Fibroblast of skin of left biceps (primary cell): ENCODE measurements at places on chromosomes 7 and 10.

GRCh38 chr7:121237601-121238000 is 91.2 kb upstream of the WNT16 start:
- DNase-seq, result no peak

DNA sequence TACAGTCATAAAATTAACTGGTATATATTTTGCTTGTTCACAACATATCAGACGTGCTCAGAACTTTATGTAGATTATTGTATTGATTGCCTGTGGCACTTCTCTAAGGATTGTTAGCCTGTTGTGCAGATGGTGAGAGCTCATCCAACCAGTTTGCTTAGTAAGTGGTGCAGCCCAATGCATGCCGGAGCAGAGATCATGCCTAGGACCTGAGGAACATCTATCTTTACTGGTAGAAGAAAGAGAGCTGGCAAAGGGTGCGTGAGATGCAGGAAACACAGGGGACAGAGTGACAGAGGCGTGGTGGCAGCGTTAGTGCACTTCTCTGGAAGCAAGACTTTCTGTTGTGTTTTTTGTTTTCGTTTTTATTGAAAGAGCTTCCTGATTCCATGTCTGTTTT is 35.9 kb downstream of the CCM2 start:
- DNase-seq, result no peak

DNA sequence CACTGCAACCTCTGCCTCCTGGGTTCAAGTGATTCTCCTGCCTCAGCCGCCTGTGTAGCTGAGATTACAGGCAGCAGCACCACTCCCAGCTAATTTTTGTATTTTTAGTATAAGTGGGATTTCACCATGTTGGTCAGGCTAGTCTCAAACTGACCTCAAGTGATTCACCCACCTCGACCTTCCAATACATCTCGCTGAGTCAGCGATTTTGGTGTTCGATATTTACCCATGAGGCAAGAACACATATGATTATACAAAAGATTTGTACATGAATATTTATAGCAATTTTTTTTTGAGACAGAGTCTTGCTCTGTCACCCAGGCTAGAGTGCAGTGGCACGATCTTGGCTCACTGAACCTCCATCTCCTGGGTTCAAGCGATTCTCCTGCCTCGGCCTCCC is 19.8 kb downstream of the PNLIP start:
- DNase-seq, result no peak

- DNase-seq, result no peak
Measured at GRCh38 chr10:85983051-85983450, 383.5 kb downstream of the GRID1 start.

- DNase-seq, result no peak
Measured at GRCh38 chr10:25744574-25744973, 189.5 kb upstream of the MYO3A start.

GRCh38 chr10:91096274-91096673 is 124.2 kb upstream of the PCGF5 start:
- DNase-seq, result no peak

DNA sequence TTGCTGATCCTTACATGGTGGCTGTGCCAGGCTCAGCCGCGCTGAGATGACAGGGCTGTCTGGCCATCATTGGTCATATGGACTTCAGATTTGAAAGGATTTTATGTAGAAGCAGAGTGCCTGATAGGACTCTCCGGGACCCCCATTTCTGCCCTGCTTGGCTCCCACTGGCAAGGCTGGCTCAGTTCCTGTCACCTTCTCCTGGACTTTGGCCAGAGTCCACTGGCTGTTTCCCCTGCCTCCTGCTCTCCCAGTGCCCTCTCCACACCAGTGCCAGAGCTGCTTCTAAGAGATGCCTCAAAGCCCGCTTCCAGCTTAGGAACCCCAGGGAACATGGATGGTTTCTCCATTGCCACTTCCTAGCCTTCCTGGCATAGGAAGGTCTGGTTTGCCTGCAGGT is 5.1 kb upstream of the SH2D4B start:
- no peak for DNase-seq

- no peak for DNase-seq
Measured at GRCh38 chr7:136278057-136278456, 300.9 kb upstream of the MTPN start.

- DNase-seq, result no peak
Measured at GRCh38 chr10:113088194-113088593, 138.1 kb downstream of the TCF7L2 start.

DNA sequence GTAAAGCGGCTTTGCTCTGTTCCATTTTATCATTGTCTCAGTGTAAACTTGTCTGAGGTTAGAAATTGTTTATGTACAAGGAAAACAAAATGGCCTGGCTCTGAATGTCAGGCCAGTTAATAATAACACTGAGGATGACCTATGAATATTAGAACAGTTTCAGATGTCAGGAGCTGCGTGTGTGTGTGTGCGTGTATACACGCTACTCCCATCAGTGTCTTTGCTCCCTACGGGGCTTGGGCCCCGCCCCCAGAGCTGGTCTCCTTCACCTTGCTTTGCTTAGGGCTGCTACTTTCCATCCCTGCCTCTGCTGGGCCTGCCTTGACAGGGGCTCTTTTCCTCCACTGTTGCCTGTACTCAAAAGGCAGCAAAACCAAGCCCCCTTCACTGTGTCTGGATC is 142.3 kb upstream of the BET1 start:
- no peak for DNase-seq
